ENCODE measurements at places on chromosomes 1 and 21.

- DNase-seq: no peak
Observed at GRCh38 chr1:183272390-183272848, 86.4 kb downstream of the LAMC2 start.

DNA sequence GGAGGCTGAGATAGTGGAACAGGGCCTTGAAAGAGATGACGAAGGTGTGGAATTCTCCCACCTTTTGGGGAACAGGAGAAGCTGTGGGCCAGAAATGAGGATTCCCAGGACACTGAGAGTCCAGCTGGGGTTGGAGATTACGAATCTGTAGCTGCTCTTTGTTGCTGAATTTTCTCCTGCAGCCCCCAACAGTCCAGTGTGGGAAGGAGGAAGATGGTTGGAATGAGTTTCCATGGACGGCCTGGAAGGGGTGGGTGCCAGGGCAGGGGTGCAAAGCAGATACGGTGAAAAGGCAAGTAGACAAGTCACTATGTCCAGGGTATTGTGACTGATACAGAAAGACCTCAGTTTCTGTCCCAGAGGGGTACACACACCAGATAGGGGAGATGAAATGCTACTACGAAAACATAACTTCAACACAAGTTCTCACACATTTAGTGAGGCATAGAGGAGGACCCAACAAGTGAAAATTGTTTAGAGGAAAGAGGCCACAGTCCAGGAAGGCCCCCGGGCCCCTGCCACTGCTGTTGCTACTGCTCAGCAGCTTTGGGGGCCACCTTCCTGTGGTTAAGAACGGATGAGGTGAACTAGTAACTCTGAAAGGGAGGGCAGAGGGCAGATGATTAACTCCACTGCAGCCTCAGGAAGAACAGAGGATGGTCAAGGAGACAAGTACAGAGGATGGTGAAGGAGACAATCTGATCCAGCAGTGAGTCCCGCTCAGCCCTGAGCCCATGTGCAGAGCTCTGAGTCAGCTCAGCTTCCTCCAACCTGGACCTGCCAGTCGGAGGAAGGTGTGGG lies 7.3 kb downstream of the CD244 start:
- no peak for DNase-seq

DNA sequence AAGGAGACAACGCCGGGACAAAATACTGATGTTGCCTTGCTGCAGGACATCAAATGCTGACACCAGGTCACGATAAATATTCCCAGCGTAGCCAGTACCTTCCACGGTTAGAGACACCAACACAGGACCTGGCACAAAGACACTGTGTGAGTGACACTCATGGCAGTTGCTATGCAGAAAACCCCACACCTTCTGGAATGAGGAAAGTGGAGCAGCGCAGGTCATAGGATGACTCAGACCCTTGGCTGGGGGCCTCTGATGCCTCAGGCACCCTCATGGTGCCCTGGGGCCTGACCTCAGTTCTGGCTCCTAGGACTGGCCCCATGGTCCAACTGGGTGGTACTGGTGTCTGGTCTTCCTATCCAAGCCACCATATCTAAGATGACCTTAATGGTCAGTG lies 7.0 kb downstream of the DCST2 start:
- DNase-seq: no peak

DNA sequence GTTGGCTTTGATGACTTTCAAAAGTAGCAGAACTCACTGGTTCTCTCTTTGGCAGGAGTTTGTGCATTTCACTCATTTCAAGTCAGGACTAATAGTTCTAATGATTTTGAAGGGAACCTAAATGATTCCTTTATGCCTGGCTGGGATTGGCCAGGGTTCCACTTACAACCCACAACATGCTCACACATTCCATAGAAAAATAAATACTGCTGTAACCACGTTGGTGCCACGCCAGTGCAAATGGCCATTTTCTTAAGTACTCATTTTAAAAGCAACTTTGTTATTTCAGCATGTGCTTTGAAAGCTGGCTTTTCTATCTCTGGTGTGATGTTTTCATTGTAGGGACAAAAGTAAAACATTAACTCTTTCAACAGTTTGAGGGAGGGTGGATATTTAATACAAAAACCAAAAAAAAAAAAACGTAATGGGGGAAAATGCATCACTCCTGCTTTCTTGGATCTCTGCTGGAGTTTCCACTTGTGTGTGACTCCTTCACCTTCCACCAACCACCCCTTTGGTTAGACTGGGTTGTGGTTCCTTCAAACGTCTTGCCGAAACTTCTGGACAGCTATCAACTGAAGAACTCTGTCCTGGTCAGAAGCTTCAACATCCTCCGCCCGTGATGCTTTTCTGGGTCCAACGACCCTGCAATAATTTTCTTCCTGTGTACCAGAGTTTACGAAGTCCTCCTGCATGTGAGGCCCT lies 300.4 kb upstream of the RUNX1 start:
- DNase-seq: no peak

DNA sequence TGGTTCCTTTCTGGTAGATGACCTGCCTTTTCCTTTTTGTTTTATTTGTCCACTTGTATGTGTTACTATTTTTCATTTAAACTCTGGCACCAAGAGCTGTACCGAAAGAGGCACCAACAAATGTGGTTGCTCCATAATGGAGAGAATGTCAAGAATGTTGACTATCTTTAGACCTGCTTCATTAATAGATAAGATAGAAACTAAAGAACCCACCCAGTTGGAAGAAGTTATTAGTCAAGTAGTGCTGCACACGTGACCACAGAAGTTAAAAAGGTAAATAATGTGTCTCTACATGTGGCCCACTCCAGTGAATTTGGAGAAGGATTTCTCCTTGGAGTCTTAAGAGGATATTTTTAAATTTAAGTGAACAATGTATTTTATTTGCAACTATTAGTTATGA lies 9.3 kb downstream of the ATP1A1 start:
- DNase-seq: no peak

GRCh38 chr1:16607433-16607851 lies 5.9 kb downstream of the NBPF1 start:
- DNase-seq: peak; percentile 36

- no peak for DNase-seq
Observed at GRCh38 chr21:14454016-14455009, 71.4 kb upstream of the HSPA13 start.

- DNase-seq: no peak
Observed at GRCh38 chr21:37868446-37869295, 47.6 kb downstream of the KCNJ6 start.

DNA sequence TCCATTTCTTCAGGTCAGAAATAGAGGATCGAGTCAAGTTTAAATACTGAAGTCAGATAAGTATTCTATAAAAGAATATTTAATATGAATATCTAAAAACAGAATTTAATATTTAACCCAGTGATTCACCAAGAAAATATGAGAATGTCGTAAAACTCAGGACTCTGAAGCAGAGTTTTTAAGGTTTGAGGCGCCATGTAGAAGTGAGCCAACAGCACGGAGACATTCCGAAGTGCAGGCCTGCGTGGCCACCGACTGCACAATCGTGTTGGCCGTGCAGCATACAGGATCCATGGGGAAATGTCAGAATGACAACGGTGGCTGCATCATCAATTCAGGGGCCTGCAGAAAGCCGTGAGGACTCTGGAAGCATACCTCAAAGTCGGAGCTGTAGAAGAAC lies 23.4 kb downstream of the MRAP start:
- DNase-seq: no peak

- no peak for DNase-seq
Observed at GRCh38 chr1:25183126-25183980, 48.9 kb downstream of the SYF2 start.

DNA sequence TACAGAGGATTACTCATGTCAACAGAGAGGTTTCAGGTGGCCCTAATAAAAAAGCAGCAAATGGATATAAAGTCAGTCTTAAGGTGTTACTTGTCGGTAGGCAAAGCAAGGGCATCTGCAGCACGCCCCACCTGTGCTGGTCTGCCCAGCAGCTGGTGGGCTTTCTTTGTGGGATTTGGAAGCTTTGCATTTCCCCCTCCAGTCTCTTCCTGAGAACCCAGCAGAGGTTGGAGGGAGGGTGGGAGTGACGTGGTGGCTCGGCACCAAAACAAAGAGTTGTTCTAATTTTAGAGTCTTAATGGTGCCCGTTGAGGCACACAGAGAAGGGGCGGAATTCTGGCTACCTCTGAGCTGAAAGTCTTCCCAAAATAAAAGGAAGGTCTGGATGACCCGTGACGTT lies 4.8 kb upstream of the PCBP3 start:
- DNase-seq: no peak

DNA sequence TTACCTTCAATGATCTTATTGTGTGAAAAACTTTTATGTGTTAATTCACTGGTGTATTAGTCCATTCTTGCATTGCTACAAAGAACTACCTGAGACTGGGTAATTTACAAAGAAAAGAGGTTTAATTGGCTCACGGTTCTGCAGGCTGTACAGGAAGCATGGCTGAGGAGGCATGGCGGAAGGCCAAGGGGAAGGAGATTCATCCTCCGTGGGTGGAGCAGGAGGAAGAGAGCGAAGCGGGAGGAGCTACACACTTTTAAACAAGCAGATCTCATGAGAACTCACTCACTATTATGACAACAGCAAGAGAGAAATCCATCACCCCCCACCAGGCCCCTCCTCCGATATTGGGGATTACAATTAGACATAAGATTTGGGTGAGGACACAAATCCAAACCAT lies 44.2 kb upstream of the RGS7 start:
- DNase-seq: no peak

- DNase-seq: no peak
Observed at GRCh38 chr1:156177919-156178654, 15.8 kb upstream of the SLC25A44 start.

DNA sequence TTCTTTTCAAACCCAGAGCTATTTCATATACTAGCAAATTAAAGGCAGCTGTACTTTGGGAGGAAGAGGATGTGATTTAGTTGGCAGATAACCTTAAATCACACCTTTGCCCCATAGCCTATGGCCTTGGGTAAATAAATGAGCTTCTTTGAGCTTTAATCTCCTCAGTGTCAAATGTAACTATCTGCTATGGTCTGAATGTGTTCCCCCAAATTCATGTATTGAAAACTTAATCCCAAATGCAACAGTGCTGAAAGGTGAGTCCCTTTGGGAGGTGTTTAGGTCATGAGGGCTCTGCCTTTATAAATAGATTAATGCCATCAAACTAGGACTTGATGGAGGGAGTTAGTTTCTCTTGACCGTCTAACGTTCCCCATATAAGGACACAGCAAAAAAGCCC lies 85.8 kb downstream of the LTN1 start:
- no peak for DNase-seq

DNA sequence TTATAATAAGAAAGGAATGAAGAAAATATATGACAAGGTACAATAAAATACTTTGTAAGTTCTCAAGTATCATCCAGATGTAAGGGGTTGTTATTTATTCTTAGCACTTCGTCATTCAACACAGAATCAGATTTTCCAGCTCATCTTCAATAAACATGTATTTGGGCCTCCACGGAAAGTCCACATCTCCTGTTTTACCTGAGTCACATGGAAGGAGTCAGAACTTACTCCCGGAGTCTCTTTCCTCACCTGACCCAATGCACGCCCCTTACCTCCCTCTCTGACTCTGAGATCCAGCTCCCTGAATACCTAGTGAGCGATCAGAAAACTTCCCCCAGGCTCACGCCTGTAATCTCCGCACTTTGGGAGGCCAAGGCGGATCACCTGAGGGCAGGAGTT lies 1.5 kb upstream of the PMVK start:
- DNase-seq: no peak

GRCh38 chr1:15940110-15941043 lies 35.5 kb downstream of the ZBTB17 start:
- no peak for DNase-seq

GRCh38 chr1:203217668-203218067 lies 11.8 kb downstream of the CHIT1 start:
- no peak for DNase-seq

DNA sequence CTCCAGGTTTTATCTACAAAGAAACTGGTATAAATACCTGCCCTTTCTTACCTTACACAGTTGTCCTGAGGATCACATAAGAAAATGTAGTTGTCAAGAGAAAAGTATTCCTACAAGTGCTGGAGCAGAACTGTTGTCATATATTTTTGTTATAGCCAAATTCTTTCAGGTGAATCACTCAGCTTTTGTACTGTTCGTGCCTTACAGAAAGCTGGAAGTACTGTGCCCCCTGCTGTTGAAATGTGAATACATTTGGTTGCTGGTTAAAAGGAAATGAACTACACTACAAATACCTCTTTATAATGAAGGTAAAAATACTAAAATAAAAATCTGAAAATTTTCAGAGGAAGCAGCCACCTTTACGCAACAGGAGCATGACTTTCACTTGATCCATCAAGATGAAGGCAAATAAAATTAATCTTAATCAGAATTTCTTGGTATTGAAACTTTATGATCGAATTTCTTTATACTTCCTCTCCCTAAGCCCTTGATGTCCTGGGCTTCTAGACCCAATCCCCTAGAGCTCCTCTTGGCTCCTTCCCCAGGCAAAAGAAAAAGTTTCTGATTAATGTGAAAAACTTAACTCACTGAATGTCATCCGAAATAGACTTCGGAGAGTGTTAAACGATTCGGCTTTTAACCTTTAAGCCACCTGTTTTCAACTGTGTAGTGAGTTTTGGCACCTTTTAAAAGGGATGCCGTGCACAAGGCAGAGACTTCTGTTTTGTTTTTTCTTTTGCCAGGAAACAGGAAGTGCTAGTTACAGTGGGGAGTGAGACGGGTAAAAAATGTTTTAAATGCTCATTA lies 12.5 kb downstream of the CHML start:
- peak; percentile 86 for DNase-seq

DNA sequence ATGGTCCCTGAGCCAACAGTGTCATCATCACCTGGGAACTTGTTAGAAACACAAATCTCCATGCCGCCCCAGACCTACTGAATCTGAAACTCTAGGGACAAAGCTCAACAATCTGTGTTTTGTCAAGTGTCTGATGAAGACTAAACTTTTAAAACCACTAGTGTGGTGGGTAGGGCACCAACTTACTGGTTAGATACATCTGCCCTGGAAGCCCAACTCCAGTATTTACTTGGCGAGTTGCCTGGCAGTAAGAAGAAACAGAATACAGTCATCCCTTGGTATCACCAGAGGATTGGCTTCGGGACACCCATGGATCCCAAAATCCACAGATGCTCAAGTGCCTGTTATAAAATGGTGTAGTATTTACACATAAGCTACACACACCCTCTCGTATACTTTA lies 367.9 kb upstream of the DUSP10 start:
- DNase-seq: no peak

- DNase-seq: no peak
Observed at GRCh38 chr1:174322202-174322862, 125.4 kb upstream of the GPR52 start.

DNA sequence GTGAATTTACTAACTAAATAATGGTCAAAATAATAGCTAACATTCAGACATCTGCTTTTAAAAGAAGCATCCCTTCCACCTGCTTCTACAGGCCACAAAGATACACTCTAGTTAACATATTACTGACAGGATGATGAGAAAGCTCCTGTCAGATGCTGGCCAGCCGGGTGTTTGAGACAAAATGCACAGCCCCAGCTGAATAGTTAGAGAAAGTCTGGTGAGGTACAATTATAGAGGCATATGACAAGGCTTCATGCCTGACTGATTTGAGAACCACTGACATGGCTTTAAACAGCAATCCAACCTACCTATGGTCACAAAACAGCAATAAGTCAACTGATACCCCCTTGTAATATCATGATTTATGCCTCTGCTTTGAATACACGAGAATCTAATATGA lies 137.0 kb downstream of the DENND1B start:
- peak; percentile 59 for DNase-seq

- DNase-seq: no peak
Observed at GRCh38 chr1:24514946-24515345, 12.3 kb downstream of the RCAN3 start.

All from Karpas-422 (cell line).